SK-MEL-5 (cell line): ENCODE measurements at places on chromosomes 12 and 14. TPM values are rescaled to one million over a fixed set of nuclear protein-coding genes. Genes with fewer than 3 reads are reported as not detected.

Gene BMP4
- total RNA-seq = 2.6 and 2.8 TPM in 2 replicates

Gene ARMH4
- 2.9 and 3.1 TPM in 2 replicates for total RNA-seq

Gene CMKLR1
- not detected in 2 replicates for total RNA-seq

Gene SYNDIG1L
- not detected in 2 replicates for total RNA-seq

Gene OR4E2
- total RNA-seq = not detected in 2 replicates

Gene ACTN1
- total RNA-seq = 34.2 and 45.9 TPM in 2 replicates

Gene CHGA
- total RNA-seq = 6.2 and 6.7 TPM in 2 replicates

DNA sequence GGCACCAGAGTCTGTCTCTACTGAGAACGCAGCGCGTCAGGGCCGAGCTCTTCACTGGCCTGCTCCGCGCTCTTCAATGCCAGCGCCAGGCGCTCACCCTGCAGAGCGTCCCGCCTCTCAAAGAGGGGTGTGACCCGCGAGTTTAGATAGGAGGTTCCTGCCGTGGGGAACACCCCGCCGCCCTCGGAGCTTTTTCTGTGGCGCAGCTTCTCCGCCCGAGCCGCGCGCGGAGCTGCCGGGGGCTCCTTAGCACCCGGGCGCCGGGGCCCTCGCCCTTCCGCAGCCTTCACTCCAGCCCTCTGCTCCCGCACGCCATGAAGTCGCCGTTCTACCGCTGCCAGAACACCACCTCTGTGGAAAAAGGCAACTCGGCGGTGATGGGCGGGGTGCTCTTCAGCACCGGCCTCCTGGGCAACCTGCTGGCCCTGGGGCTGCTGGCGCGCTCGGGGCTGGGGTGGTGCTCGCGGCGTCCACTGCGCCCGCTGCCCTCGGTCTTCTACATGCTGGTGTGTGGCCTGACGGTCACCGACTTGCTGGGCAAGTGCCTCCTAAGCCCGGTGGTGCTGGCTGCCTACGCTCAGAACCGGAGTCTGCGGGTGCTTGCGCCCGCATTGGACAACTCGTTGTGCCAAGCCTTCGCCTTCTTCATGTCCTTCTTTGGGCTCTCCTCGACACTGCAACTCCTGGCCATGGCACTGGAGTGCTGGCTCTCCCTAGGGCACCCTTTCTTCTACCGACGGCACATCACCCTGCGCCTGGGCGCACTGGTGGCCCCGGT, at the start of gene PTGDR:
Gene PTGDR, plus strand, starts transcription at position 198 of the 778 bp plus-strand sequence. Its CDS starts 117 bp downstream, at position 315.
- no peak for DNase-seq

Gene PPP1R1A
- total RNA-seq = 0.35 TPM in 1 of 2 replicates, not detected in the other

DNA sequence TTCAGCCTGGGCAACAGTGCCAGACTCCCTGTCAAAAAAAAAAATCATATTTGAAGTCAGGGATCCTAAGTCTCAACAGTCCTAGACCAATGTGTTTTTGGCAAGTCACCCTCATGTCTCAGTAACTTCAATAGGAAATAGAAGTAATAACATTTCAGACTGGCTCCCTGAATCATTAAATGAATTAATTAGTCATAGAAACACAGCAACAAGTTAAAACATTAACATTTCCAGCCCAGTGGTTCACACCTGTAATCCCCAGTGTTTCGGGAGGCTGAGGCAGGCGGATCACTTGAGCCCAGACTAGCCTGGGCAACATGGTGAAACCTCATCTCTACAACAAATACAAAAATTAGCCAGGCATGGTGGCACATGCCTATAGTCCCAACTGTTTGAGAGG, 125.2 kb downstream of the GTF2A1 start:
- no peak for DNase-seq

Gene LRIG3
- 7.6 and 8.9 TPM in 2 replicates for total RNA-seq

- DNase-seq = peak; percentile 91
Observed at GRCh38 chr12:113030875-113031525, 25.5 kb upstream of the DTX1 start.

Gene HVCN1
- total RNA-seq = 2.1 TPM in 1 of 2 replicates, not detected in the other

- DNase-seq = no peak
Observed at GRCh38 chr12:131133994-131134393, 180.3 kb downstream of the ADGRD1 start.
